Iris pigment epithelial cell (primary cell): ENCODE measurements at places on chromosomes 7 and 10.

DNA sequence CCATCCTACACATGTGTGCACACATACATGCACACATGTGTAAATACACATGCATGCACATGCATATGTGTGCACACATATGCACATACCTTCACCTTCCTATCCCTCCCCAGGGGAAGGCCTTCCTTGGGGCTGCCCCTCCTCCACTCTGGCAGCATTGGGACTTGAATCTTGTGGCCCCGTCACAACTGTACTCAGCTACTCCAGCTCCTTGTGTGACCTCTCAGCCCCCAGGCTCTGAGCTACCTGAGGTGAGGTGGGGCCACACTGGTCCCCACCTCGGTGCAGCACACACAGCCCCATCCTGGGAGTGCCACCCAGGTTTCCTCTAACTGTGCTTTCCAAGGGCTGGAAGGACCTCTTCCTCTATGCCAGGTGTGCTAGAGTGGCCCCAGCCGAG is 116.0 kb downstream of the LHPP start:
- DNase-seq = no peak

DNA sequence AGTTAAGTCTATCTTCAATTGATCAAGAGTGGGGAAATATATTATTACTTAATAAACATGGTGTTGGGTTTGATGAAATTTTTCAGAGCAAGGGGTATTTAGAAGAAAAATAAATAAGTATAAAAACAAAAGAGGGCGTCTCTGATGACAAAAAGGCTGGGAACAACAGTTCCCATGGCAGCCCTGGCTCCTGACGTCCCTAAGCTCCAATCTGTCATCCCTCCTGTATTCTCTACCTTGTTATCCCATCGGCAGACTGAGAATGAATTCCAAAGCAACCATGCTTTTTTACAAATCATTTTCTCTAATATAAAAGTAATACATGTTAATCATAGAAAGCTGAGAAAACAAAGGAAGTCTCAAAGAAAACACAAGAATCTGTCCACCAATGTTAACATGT is 55.5 kb downstream of the SORBS1 start:
- DNase-seq = no peak

- no peak for DNase-seq
Observed at GRCh38 chr10:124469956-124470484, 8.4 kb downstream of the LHPP start.

- DNase-seq = peak; percentile 76
Observed at GRCh38 chr10:4775808-4776207, 50.2 kb upstream of the AKR1E2 start.

- no peak for DNase-seq
Observed at GRCh38 chr10:116208956-116209567, 63.9 kb downstream of the GFRA1 start.
